ENCODE measurements at places on chromosomes 4 and X. TPM values are rescaled to one million over a fixed set of nuclear protein-coding genes. Genes with fewer than 3 reads are reported as not detected.
A peak's percentile ranks its signal among the peaks of the same experiment; 100 is the strongest.

The IGSF1 gene
- total RNA-seq: 0.79 TPM

DNA sequence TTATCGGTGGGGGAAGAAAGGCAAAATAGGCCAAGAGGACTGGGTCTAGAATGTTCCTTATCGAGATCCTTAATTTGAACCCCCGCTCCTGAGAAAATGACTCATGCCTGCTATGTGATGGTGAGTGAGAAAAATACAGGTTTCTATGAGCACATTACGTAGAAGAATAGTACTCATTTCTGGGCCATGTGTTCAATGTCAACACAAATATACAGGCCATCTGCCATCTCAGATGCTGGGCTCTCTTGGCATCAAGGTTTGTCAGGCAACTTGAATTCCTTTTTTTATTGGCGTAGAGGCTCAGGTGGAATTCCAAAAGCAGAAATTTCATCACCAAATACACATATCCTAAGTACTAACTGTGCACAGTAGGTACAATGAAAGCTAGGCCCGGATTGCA lies 81.4 kb upstream of the TRIM2 start:
- no peak for DNase-seq

The DNAAF6 gene
- not detected for total RNA-seq

DNA sequence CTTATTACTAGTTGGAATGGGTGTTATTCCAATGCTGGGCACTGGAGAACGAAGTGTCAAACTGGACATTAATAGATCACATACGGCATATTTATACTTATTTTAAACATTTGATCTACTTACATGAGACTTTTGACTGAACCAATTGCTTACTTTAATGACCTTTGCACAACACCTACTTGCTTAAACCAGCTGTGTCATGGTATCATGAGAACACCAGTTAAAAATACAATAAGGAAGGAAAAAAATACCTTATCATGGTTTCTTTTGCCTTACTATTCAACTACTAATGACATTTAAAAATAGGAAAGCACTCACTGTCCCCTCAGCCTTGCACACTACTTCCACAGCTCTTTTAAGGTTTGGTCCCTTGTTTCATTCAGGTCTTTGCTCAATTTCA lies 146.9 kb downstream of the FAM13A start:
- no peak for DNase-seq

The GPC3 gene
- total RNA-seq: 0.98 TPM

The TCP11X2 gene
- total RNA-seq: not detected

GRCh38 chrX:38804682-38805431 lies 3.6 kb downstream of the MID1IP1 start:
- no peak for DNase-seq

DNA sequence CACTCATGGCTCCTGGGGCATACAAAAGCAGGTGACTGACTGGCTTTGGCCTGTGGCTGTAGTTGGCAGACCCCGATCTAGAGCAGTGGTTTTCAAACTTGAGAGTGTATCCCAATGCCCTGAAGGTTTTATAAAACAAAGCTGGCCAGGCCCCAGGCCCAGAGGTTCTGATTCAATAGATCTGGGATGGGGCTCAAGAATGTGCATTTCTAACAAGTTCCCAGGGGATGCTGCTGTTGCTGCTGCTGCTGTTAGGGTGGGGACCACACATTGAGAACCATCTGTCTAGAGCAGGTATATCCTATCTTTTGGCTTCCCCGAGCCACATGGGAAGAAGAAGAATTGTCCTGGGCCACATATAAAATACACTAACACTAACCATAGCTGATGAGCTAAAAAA lies 7.3 kb downstream of the AIFM1 start:
- no peak for DNase-seq

The FAT1 gene
- 676 TPM for total RNA-seq

GRCh38 chr4:94351319-94351718 lies 8.7 kb upstream of the HPGDS start:
- DNase-seq: no peak

The NAP1L2 gene
- total RNA-seq: not detected

- DNase-seq: no peak
Observed at GRCh38 chr4:159770401-159770800, 667.5 kb downstream of the RAPGEF2 start.

The RHOXF2 gene
- 0.12 TPM for total RNA-seq

The TBX22 gene
- total RNA-seq: not detected

DNA sequence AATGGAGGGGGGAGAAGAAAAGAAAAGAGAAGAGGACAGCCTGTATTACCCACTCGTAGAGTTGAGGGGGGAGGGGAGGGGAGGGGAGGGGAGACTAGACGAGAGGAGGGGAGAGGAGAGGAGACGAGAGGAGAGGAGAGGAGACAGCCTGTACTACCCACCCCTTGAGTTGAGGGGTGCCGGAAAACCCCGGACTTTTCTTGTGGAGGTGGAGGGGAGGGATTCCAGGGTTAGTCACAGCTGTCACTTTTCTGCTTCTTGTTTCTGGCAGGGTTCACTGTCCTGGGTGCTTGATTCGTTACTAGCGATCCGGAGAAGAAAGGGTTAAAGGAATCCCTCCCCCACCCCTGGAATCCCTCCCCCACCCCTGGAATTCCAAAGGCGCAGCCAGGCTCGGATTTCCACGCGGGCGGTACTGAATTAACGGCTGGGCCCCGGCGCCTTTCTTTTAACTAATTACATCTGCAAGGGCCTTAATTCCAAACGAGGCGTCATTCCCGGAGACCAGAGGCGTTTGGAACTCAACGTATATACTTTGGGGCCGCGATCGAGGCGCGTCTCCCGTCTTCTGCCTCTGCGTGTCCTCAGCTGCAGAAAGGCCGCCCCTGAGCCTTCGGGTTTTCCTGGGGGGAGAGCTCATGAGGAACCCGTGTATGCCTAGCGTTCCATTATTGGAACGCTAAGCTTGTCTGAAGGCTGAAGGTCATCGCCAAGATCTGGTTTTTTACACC lies 20.1 kb upstream of the CSF2RA start:
- no peak for DNase-seq

DNA sequence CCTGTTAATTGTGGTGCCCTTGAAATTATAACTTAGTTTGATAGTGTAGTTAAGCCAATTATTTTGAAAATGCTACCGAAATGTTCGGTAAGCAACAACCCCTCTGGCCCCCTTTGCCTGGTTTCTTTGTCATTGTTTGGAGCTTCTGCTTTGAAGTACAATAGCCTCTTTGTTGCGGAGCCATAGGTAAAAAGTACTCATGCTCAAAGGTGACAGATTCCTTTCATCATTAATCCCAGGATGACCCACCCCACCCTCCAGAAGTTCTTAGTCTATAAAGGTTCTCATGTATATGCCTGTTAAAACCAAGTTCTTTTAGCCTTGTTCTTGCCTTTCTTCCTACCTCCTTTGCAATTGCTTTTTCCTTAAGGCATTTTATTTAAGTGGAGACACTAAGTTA lies 42.4 kb upstream of the SMARCAD1 start:
- DNase-seq: no peak

- no peak for DNase-seq
Observed at GRCh38 chrX:130625386-130625785, 223.6 kb downstream of the RBMX2 start.

DNA sequence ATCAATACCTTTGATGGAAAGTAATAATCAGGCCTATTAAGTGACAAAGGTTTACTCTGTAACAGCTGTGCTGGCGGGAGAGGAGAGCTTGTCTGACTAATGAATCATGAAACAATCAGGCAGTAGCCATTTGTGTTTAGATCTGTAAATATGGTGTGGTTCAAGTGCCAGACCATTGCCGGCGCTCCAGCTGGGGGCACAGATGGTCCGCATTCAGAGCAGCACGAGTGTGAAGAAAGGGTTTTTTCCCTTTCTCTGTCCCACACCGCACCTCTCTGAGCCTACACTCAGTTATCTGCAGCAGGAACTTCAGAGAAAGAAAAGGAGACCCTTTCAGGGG lies 111.3 kb upstream of the PAQR3 start:
- no peak for DNase-seq

The PROM1 gene
- 17.7 TPM for total RNA-seq

GRCh38 chr4:163109967-163110366 lies 56.7 kb downstream of the NAF1 start:
- no peak for DNase-seq

DNA sequence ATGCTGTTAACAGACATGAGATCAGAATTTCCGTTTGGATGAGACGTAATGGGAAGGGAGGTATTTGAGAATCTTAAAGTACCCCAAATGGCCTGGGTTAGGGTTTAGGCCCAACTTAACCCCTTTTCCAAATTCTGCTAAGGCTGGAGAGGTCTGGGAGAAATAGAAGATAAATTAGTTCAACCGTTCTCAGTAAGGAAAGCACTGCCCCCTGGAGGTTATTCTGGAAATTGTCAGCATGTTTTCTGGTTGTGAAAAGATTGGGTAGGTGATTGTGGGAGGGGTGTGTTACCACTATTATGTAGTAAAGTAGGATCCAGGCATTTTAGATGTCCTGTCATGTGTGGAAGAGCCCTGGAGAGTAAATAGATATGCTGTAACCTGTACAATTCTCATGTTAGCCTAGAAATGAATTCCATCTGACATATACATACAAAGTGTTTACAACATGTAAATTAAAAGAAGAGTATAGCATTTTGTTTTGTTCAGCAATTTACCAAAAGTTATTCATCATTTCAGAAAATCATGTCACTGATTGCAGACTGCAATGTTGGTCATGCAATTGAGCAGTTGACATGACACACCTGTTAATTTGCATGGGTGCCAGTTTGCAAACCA lies 26.8 kb upstream of the GRXCR1 start:
- DNase-seq: peak; percentile 29

GRCh38 chrX:153744210-153745066 lies 19.6 kb upstream of the PLXNB3 start:
- DNase-seq: no peak

GRCh38 chrX:110171442-110171841 lies 146.4 kb downstream of the AMMECR1 start:
- no peak for DNase-seq

- no peak for DNase-seq
Observed at GRCh38 chr4:38237139-38237538, 276.9 kb downstream of the PTTG2 start.

The RBMX2 gene
- 18.9 TPM for total RNA-seq

GRCh38 chr4:117560329-117560728 lies 474.0 kb upstream of the NDST3 start:
- DNase-seq: peak; percentile 7

GRCh38 chr4:24053934-24054333 lies 164.1 kb upstream of the PPARGC1A start:
- DNase-seq: no peak

The CSAG2 gene
- not detected for total RNA-seq

GRCh38 chrX:31165241-31166035 lies 93.6 kb upstream of the FTHL17 start:
- no peak for DNase-seq

- DNase-seq: no peak
Observed at GRCh38 chr4:101256222-101256621, 91.1 kb downstream of the PPP3CA start.

DNA sequence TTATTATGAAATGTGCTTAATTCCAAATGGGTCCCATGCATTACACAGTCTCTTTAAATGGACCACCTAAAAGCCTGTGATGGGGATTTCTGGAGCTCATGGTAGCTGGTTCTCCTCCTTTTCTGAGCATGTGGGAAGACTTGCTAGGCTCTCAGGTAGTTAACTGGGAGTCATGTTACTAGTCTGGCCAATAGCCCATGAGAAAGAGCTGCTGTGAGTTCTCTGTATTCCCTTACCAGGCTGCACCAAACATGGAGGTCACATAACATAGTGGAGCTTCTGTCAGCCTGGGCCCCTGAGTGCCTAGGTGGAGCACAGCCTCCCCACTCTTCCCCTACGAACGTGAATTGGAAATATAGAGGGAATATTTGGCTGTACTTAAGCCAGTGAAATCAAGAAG lies 198.4 kb downstream of the MAML3 start:
- no peak for DNase-seq

The ZMAT1 gene
- 0.69 TPM for total RNA-seq

DNA sequence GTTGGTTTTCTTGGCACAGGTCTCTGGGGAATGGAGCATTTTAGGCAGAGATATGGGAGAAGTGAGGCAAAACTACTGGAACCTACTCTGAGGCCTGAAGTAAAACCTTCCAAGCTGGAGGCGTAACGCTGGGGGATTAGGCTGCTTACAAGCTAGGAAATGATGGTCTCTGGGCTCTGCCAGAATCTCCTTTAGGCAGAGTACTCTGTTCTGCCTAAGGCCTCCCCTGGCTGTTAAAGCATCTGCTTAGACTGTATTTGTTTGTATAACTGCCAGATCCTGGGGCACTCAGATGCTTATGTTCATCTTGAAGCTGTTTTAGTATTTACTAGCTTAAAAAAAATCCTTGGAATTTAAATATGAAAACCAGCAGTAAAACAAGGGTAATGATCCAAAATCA lies 822.2 kb downstream of the RPA4 start:
- no peak for DNase-seq

The INTS6L gene
- total RNA-seq: 3.6 TPM

The CT45A2 gene
- total RNA-seq: not detected

- DNase-seq: no peak
Observed at GRCh38 chr4:100981447-100982204, 365.7 kb downstream of the PPP3CA start.

The NFXL1 gene
- 26.8 TPM for total RNA-seq

- no peak for DNase-seq
Observed at GRCh38 chr4:166277401-166277800, 404.4 kb downstream of the TLL1 start.

GRCh38 chrX:132737743-132738142 lies 220.7 kb downstream of the HS6ST2 start:
- DNase-seq: peak; percentile 13

DNA sequence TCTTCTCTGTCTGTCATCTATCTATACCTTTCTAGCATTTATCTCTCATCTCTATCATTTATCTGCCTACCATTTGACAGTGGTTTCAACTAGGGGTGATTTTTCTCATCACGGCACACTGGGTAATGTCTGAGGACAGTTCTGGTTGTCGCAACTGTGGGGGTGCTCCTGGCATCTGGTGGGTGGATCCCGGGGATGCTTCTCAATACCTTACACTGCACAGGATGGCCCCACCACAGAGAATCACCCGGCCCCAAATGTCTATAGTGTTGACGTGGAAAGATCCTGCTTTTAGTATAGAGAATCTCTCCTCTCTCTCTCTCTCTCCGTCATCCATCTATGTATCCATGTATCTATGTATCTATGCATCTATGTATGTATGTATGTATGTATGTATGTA lies 7.2 kb downstream of the P2RY8 start:
- DNase-seq: no peak

- no peak for DNase-seq
Observed at GRCh38 chrX:153598541-153599191, at the start of gene CCNQ. CCNQ (minus strand) TSS chrX:153599139; CDS start chrX:153599073, 66 bp downstream.

All from HCT116 (cell line).